Foreskin keratinocyte (primary cell): ENCODE measurements at places on chromosomes 1 and 21. TPM values are rescaled to one million over a fixed set of nuclear protein-coding genes. Genes with fewer than 3 reads are reported as not detected.

The TDRD10 gene
- polyA plus RNA-seq = not detected in 2 replicates

- DNase-seq = no peak
These were observed 112.9 kb downstream of the APP start for GRCh38 chr21:26057477-26058170.

GRCh38 chr21:21722731-21723130, 724.5 kb downstream of the NCAM2 start:
- DNase-seq = no peak

- peak; percentile 63 for DNase-seq
These were observed 1.9 kb downstream of the TAGLN2 start for GRCh38 chr1:159923203-159924024.

GRCh38 chr1:184270556-184270955, 116.3 kb upstream of the C1orf21 start:
- DNase-seq = no peak

- no peak for DNase-seq
These were observed 11.9 kb downstream of the KLHL12 start for GRCh38 chr1:202915146-202915545.

GRCh38 chr1:113812661-113813135, 422 bp upstream of the RSBN1 start:
- DNase-seq = no peak

The CSF3R gene
- polyA plus RNA-seq = not detected in 2 replicates

The NBPF11 gene
- 1.6 and 1.9 TPM in 2 replicates for polyA plus RNA-seq

DNA sequence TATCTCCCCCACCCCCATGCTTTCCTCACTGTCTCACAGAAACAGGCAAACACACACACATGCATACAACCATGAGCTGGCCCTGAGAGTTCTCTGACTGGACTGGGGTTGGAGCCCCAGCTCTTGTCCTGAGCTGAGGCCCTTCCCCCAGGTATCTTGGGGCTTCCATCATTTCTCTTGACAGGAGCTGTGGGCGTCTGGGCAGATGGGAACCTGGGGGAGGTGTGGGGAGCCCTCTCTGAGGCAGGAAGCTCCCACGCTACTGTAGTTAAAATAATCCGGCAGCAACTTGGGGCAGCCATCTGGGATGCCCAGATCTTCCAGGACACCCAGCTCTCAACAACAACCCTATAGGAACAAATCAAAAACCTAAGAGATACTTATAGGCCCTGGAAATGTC, 2.7 kb upstream of the KIF21B start:
- no peak for DNase-seq

- DNase-seq = no peak
These were observed 214.7 kb upstream of the EDN2 start for GRCh38 chr1:41698916-41699860.

- DNase-seq = no peak
These were observed 572.3 kb upstream of the PKN2 start for GRCh38 chr1:88111816-88112215.

GRCh38 chr1:39892601-39893595, 8.8 kb downstream of the MYCL start:
- DNase-seq = peak; percentile 63

DNA sequence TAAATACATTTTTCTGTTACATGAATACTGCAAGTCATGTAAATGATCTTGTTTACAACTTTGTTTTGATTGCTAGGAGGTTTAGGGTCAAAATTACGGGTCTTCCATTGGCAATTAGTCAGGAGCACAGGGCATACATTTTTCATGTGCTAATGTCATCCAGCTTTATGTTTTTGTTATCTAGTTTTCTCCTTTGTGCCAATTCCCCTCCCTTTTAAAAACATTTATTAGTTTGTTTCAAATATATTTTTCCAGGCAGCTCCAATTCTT, 280.9 kb downstream of the GRIK1 start:
- no peak for DNase-seq

GRCh38 chr1:56977910-56978309, 12.1 kb upstream of the C8B start:
- DNase-seq = no peak

- no peak for DNase-seq
These were observed 9.2 kb downstream of the CD1E start for GRCh38 chr1:158362941-158363340.

DNA sequence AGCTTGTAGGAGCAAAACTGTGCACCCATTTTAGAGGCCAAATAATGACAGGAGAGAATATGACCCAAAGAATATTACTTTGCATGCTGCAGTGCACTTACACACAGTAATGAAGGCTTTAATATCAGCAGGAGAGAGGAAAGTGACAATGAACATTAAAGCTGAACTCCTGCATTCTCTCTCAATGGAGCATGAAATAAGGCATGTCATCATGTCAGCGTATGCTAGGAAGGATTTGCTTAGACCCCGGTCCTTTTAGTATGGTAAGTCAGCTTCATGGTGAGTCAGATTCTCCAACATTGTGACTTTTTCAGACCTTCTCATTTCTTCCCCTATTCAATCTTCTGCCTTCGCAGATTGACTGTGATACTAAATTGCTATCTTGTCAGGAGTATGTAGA, 210.7 kb upstream of the TMPRSS15 start:
- DNase-seq = no peak

DNA sequence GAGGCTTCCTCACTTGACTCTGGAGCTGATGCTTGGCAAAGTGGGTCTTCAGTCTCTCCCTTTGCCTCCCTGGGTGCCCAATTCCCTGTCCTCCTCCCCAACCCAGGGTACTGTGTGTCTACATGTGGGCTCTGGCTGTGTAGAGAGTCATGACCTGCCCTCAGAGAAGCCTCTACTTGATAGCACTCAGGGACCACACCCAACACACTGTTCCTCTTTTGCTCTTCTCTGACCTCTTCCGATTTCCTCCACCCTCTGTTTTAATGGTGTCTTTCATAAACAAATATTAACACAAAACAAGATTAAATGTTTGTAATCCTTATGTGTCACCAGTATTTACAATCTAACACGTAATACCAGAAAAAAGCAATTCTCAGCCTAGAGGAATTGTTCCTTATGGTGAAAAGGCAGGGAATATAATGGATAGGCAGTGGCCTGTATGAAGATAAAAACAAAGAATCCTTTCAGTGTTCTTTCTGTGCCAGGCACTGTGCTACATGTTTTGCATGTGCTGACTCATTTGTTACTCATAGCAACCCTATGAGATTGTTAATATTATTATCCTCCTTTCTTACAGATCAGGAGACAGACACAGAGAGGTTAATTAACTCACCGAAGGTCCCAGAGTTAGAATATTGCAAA, 58.2 kb downstream of the HSD3B1 start:
- DNase-seq = peak; percentile 39

GRCh38 chr1:160062230-160062532, 7.8 kb downstream of the KCNJ10 start:
- no peak for DNase-seq

- DNase-seq = no peak
These were observed 152.4 kb downstream of the GALNT2 start for GRCh38 chr1:230219174-230220067.

GRCh38 chr1:41847733-41848132, 71.0 kb downstream of the HIVEP3 start:
- DNase-seq = no peak

DNA sequence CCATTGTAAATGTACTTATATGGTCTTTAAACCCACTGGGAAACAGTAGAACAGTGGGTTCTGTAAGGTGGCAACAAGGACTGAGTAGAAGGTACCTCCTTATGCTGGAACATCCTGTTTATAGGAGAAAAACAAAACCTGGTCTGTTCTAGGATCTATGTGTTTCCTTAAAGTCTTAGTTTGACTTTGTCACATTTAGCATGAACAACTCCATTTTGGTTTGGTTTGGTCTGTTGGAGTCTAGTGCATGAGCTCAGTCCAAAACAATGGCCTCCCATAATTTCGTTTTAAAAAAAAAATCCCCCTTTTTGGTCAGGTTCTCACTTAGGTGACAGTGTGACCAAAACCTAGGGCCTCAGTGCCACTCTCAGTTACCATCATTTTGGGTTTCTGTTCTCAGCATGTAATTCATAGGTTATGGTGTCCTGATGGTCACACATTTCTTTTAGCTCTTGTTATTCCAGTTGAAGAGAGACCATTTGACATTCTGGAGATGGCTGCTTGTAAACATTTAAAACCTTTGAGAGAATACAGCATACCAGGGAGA, 66.4 kb upstream of the IL12RB2 start:
- DNase-seq = no peak

DNA sequence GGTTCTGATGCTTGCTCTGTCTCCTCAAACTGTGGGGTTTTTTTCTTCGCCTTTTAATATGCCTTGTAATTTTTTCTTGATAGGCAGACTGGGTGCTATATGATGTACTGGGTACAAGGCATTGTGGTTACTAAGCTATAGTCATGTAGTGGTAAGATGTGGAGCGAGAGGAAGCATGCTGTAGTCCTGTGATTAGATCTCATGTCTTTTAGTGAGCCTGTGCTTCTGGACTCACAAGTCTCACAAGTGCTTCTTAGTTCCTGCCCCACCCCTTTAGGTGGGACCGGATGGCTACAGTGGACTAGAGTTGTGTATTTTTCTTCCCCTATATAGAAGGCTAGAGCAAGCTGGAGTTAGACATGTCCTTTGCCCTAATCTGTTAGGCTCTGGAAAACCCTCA, 178.7 kb downstream of the DNM3 start:
- DNase-seq = no peak

The LMOD1 gene
- polyA plus RNA-seq = 0.01 TPM in 1 of 2 replicates, not detected in the other

The DISC1 gene
- 0.10 and 0.20 TPM in 2 replicates for polyA plus RNA-seq

- no peak for DNase-seq
These were observed 41.5 kb downstream of the NCAM2 start for GRCh38 chr21:21039624-21040170.

DNA sequence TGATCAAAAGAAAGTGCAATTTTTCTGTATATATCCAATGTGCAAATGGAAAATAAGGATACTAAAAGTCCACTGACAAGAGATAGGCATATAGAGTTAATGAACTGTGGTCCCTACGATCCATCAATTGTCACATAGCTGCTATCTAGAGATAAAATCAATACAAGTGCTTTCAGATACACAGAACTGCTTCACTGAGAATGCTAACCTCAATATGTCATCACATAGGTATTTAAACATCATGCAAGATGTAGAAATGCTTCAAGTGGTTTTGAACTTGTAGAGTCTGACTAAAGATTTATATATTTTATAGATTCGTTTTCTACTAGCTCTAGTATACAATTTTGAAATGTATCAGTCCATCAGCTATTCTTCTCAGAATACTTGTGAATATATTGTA, 1604.7 kb downstream of the PLA2G4A start:
- peak; percentile 39 for DNase-seq

DNA sequence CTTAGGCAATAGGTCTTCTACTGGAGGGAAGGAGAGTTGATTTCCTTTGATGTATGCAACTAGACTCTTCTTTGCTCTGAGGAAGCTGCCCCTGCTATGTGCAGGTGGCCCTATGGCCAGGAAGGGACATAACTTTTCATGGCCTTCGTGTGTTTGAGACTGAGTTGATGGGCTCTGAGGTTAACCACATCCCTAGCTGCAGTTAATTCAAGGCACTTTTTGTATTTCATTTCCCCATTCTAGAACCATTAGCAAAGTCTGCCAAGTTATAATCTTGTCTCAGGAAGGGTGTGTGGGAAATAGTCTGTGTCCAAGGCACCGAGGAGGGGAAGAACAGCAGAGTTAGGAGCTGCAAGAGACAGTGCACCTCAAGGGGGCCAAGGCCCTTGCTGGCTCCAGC, 2.5 kb downstream of the FCRL4 start:
- no peak for DNase-seq

DNA sequence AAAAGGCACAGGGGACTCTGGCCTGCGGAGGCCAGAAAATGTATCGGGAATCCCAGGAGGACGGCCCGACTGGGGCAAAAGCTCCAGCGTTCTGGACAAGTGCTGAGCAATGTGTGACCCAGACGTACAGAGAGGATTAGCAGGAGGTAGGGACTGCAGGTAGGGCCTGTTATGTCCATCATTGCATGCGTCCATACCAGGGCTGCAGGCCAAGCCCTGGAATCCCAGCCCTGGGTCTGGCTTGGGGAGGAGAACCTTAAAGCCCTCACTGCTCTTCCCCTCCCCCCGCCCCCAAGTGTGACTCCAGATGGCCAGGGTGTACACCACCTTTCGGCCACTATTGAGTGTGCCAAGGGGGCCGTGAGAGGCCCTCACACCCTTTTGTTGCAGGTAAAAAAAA, 2.0 kb downstream of the RNF207 start:
- no peak for DNase-seq

The PLCH2 gene
- polyA plus RNA-seq = 78.0 and 89.4 TPM in 2 replicates

DNA sequence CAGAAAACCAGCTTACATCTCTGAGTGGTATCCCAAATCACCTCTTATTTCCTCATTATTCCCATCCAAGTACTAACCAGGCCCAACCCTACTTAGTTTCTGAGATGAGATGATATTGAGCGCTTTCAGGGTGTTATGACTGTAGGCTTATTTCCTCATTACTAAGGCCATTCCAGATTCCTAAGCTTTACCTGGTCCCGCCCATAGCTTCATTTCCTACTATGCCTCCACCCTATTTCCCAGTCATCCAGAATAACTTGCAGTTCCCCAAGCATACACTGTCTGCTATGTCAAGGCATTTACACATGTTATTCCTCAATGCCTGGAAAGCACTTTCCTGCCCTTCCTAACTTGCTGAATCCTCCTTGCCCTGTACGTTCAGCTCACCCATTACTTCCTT, 79.3 kb upstream of the SPAG17 start:
- no peak for DNase-seq

GRCh38 chr1:177732178-177732577, 237.7 kb downstream of the SEC16B start:
- DNase-seq = no peak

- no peak for DNase-seq
These were observed 5.1 kb downstream of the TNFRSF8 start for GRCh38 chr1:12067900-12068821.

DNA sequence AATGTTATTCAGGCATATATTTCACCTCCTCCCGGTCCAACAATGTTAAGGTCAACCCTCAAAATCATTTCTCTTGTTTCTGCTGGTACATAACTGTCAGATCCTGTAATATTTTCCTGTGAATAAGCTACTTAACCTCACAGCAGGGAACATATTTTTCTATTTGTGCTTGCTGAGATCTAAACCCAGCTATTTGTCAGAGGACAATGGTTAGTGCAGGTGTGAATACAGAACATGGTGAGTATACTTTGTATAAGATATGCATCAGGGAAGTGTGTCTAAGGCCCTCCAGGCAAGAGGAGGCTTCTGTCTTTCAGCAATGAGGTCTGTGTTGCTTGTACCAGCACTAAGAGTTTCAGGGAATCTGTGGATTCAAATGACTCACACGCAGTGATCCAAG, 970.6 kb downstream of the NCAM2 start:
- DNase-seq = peak; percentile 77
